Vagina (tissue), 2 donors: ENCODE measurements at places on chromosomes 1 and 21.
A peak's percentile ranks its signal among the peaks of the same experiment; 100 is the strongest.

DNA sequence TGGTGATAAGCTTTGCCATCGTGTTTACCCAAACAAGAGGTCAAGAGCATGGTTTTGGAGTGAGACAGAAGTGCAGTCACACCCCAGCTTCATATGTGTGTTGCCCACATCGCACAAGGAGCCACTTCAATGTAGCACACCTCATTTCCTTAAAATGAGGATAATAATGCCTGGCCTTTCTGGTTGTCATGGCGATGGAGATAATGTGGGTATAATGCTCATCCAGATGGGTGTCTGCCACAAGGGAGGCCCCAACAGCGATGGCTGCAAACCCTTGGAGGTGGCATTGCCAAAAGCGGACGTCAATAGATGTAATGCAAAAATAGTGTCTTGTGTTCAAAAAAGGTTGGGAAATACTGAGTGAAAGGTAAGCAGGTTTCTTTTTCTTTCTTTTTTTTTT lies 83.1 kb upstream of the AJAP1 start:
- no peak for DNase-seq

GRCh38 chr1:28126783-28127490 lies 38.5 kb upstream of the EYA3 start:
- no peak for DNase-seq

- DNase-seq = no peak
Observed at GRCh38 chr1:38274974-38275373, 228.4 kb upstream of the POU3F1 start.

GRCh38 chr1:47616906-47617305 lies 179.1 kb downstream of the FOXD2 start:
- DNase-seq = peak; percentile 16

GRCh38 chr1:193856261-193856660 lies 669.8 kb upstream of the B3GALT2 start:
- DNase-seq = no peak

GRCh38 chr1:68331117-68331865 lies 99.0 kb upstream of the WLS start:
- no peak for DNase-seq

DNA sequence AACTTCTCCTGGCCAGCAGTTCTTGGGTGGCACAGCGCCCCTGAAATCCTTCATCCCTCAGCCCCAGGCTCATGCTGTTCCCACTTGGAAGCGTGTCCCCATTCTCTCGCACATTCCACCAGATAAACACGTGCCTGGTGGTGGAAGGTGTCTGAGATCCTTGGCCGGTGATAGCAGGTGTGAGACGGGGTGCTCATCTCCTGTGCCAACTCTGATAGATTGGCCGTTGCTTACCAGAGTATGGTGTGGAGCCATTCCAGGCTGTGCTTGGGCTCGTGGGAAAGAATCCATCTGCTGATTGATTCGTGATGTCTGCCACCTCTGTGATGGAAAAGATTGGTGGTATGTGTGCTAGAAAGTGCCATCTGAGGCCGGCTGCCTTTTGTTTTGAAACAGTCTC lies 22.2 kb downstream of the ACTL8 start:
- no peak for DNase-seq

- no peak for DNase-seq
Observed at GRCh38 chr1:38546636-38547035, 312.9 kb downstream of the RRAGC start.

DNA sequence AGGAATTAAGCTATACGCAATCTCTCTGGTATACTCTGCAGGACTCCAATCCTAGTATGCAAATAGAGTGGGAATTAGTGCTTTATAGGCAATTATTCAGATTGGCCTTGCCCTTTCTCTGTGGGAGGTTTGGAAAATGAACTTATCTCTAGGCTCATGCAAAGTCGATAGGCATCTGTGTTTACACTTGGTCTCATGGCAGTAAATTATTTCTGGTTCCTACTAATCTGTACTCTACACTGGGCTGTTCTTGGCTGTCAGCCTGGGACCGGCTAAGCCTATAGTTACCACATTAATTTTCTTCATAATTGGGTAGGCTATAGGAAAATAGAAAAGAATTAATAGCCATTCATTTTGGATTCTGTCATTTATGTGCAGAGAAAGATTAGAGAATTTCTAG lies 544.6 kb downstream of the AMY1C start:
- DNase-seq = no peak

GRCh38 chr1:55827350-55827749 lies 612.2 kb upstream of the USP24 start:
- no peak for DNase-seq

DNA sequence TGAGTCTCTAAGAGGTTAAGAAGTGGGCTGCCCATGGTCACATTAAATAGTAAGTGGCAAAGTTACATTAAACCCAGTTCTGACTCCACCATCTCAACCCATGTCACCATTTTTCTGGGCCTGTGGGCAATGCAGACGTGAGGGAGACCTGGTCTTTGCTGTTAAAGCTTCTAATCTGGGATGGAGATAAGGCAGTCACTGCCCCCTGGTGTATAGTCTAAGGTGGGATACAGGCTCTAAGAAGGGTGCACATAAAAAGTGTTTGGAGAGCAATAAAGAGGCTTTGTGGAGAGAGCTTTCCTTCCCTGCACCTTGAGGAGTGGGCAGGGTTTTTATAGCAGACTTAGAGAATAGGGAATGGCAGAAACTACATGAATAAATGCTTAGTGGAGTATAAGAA lies 141.3 kb downstream of the ROR1 start:
- no peak for DNase-seq

DNA sequence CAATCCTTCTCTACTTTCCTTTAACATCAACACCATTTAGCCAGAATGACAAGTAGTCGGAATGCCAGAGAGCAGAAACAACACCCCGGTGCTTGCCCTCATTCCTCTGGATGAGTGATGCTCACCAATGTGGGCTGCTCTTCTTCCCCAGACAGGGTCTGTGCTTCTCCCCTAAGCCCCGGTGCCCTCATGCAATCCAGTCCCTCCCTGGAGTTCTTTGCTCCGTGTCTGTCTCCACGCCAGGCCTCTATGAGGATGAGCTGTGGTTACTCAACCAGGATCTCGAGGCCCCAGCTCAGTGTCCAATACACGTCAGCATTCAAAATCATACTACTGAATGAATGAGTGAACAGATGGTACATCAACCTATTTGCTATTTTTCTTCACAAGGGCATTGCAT lies 29.7 kb upstream of the PDE9A start:
- DNase-seq = no peak

DNA sequence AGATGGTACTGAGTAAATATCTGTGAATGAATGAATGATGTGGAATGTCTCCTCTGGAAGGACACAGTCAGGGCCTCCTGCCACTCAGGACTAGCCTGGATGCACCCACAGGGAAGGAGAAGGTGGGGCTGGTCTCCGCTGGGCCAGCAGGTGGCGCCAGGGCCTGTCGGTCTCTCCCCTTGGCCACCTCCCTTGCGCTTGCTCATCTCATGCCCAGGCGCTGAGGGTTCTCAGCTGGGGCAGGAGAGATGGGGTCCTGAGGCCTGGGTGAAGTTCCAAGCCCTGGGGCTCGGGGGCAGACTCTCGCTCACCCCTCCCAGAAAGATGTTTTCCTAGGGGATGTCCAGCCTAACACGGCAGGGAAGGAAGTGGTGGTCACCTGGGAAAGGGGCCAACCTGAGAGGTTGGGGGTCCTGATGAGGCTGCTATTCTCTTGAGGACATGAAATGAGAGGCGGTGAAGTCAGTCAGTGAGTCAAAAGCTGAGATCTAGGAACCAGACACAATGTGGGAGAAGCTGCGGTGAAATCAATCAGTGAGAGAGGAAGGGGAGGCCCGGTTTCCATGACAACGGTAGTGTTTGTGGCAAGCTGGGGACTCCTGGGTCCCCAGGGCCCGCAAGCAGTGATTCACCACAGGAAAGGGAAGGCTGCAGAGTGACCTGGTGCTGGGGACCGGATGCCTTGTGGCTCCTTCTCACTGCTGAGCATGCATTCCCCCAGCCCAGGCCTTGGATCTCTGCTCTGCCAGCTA lies 14.6 kb upstream of the MEX3A start:
- no peak for DNase-seq

GRCh38 chr1:67923074-67923473 lies 89.8 kb upstream of the GNG12 start:
- DNase-seq = no peak

DNA sequence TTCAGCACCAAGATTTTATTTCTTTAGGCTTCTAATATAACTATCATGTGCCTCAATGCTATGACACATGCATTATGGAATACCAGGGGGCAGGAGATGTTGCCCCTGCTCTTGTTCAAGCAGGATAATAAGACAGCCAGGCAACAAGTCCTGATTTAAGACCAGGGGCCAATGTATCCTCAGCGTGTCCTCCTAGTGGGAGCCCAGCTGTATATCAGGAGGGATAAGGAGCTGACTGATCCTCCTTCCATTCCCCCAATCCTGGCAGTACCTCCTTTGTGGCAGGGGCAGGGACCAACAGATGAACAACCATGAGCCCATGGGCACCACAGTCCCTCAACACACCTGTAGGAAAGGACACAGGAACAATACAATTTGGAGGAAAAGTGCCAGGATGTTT lies 29.3 kb downstream of the SORT1 start:
- DNase-seq = no peak

GRCh38 chr1:147509786-147510395 lies 31.4 kb upstream of the BCL9 start:
- no peak for DNase-seq

- DNase-seq = no peak
Observed at GRCh38 chr1:214503553-214503952, 47.8 kb downstream of the PTPN14 start.
